ENCODE measurements at places on chromosomes 12 and 14.
A peak's percentile ranks its signal among the peaks of the same experiment; 100 is the strongest.

GRCh38 chr12:26801486-26801885 lies 31.5 kb downstream of the ITPR2 start:
- DNase-seq = no peak

GRCh38 chr14:96797582-96798349 lies 584 bp downstream of the VRK1 start:
- peak; percentile 42 for DNase-seq

GRCh38 chr14:77303417-77304156 lies 17.1 kb downstream of the POMT2 start:
- no peak for DNase-seq

DNA sequence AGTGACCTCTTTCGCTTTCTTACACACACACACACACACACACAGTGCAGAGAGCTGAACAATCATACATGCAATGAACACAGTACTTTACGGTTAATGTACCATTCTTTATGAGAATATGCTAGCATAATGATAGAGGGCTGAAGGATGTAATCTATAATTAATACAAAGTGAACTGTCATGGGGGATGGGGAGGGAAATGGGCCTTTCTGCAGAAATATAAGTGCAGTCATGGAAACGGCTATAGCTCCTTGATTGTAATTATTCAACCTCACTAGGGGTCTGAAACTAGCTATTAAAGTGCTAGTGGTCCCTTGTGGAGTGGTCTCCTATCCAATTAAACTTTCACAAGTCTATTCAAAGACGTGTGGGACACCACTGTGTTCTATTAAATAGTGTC lies 443.2 kb upstream of the FOXG1 start:
- DNase-seq = no peak

DNA sequence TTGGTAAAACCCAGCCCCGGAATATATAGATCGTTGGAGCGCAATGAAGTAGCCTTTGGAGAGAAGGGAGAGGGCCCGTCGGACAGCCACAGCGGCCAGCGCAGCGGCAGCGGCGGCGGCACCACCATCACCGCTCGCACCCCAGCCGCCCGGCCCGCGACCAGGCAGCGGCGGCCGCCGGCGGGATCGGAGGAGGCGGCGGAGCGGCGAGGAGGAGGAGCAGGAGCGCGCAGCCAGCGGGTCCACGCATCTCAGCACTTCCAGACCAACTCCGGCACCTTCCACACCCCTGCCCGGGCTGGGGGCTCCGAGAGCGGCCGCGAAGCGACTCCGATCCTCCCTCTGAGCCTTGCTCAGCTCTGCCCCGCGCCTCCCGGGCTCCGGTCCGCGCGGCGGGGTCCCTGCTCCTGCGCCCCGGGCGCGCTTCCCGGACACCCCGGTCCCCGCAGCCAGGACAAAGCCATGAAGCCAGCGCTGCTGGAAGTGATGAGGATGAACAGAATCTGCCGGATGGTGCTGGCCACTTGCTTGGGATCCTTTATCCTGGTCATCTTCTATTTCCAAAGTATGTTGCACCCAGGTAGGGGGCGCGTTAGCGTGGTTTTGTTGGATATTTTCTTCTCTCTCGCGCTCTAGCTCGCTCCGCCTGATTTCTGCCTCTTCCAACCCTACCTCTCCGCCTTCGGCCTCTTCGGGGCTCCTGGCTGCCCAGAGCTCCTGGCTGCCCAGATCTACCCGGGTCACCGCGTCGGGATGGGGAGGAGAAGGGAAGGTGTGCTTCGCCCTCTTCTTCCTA lies 400 bp downstream of the CHST11 start:
- peak; percentile 43 for DNase-seq

DNA sequence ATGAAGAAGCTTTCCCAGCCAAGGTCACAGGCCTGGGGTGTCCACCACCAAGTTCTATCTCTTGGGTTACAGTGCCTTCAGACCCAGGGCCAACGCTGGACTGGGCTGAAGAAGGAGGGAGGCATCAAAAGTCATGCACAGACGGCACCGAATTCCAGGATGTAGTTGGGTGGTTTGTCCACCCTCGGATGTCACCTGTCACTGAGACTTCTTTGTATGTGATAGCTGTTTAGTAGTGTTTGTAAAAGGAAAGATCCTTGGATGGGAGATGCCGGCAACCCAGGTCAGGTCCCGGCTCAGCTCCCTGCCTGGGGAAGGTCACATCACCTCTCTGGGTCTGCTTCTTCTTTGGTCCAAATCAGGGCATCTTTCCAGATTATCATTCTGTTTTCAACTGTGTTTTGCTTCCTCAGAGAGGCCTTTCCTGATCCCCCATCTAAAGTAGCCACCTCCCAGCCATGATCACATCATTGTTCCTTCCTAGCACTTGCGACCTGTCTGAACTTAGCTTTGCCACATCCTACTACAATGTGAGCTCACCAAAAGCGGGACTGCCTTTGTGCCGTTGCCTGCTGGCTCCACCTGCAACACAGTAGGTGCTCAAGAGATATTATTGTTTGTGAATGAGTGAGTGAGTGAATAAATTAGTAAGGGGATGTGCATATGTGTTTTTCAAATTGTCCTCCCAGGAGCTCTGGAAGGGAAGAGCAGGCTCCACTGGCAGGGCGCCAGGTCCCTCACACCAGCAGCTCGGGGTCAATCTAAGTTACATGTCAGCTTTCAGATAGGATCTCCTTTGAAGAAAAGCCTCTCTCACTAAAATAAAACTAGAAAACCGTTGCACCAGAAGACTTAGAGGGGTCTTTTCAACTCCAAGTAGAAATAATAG lies 2.1 kb downstream of the TSPAN11 start:
- no peak for DNase-seq

DNA sequence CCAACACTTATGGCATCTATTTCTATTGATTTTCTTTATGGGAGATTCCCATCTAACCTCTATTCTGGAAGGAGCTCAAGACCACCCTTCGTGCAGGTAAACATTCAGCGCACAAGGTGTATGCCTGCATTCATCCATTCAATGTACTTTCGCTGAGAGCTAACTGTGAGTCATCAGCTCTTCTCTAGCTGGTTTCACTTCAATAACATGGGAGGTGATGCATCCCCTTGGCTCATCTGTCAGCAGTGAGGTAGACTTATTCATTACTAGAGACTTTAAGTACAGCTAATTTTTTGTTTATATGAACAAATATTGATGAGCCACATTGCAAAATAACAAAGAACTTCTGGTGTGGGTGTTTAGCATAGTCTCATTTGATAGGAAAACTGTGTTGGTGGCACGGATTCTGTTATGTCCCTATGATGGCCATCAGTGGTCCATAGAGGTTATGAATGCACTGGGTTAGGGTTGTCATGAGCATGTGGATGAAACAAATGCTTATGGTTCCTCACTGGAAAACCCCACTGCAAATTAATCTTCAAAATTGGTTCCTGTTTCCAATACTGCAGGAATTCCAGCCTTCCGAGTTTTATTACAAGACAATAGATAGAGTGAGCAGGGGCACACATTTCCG lies 1151.0 kb downstream of the BCL11B start:
- no peak for DNase-seq

DNA sequence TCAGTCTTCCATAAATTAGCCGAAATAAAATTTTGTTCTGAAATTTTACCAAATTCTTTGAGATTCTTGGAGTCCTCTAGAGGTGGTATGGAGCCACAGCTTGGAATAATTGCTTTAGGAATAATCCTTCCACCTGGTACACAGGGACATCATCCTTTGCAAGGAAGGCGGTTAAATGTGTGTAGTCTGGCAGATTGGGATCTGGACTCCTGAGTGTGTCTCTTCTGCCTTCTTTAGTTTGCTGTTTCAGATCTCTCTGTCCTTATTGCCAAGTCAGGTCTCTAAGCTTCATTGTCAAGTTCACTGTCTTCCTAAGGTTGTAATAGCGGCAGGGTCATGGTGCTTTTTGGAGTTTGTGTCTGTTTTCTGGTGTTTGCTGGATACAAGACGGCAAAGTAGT lies 393.9 kb upstream of the RGS6 start:
- DNase-seq = peak; percentile 33

GRCh38 chr14:69246331-69246730 lies 13.6 kb upstream of the GALNT16 start:
- DNase-seq = peak; percentile 65

- no peak for DNase-seq
Measured at GRCh38 chr12:28350502-28350901, 160.2 kb downstream of the CCDC91 start.

DNA sequence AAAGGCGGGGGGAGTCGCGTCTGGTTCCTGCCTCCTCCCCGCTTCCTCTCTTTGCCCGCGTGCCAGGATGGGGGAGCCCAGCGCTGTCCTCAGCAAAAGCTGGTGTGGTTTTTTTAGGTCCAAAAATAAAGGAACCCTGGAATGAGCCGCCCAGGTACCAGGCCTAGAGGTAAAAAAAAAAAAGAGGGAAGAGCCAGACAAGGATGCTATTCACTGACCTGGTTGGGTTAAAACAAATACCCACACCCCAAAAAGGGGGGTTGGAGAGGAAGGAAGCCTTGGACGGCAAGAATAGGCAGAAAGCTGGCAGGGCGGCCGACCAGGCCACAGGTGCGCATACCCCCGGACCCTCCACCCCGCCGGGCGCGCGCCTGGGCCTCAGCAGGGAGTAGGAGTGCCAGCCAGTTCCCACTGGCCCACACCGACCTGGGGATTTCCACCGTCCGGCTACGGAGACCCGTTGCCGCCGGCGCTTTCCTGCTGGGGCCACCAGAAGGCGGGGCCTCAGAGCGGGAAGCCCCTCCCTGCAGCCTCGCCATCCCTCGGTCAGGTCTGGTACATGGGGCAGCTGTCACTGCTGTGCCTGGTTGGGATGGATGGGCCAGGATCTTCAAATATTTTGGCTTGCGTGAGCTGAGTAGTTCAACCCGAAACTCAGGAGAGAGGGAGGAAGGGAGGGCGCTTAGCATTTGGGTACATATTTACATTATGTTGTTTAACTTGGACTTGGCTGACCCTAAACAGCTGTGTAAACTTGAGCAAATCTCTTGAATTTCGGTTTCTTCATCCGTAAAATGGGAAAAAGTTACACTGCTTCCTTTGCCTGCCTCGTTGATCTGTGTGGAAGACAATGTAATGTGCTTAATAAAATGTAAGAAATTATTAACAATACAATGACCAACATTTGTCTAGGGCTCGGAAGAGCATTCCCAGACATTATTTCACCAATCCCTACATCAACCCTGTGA lies 5.4 kb upstream of the IRF2BPL start:
- DNase-seq = peak; percentile 89

GRCh38 chr14:21802441-21802840 lies 128.8 kb upstream of the OR4E1 start:
- DNase-seq = no peak

DNA sequence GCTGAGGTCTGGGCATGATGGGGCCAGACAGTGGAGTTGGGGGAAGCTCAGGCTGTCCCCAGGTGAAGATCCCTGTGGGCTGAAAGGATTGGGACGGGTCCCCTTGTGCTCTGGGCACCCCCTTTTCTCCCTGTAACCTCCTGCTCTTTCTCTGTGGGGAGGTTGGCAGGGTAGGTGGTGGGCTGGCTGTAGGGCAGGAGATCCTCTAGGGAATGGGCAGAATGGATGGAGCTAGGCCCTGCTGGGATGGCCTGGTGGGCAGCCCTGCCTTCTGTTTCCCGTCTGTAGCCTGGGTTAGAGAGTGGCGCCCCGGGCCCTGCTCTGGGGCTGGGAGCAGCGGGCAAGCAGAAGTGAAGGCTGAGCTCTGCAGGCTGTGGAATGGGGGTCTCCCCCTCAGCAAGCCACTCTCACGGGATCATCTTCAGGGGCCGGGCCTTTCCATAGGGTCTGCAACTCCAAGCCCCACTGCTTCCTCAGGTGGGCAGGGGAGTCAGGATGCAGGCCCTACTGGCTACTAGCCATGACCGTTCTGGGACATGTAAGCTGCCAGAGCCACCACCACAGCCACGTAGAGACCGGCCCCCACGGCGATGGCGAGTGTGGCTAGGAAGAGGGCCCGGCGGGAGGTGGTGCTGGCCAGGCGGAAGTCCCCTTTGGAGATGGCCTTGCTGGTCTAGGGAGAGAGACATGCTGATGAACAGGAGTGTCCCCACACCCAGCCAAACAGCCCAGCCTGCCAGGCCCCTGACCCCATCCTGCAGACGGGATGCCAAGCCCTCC lies 18.8 kb downstream of the SYNDIG1L start:
- DNase-seq = no peak

DNA sequence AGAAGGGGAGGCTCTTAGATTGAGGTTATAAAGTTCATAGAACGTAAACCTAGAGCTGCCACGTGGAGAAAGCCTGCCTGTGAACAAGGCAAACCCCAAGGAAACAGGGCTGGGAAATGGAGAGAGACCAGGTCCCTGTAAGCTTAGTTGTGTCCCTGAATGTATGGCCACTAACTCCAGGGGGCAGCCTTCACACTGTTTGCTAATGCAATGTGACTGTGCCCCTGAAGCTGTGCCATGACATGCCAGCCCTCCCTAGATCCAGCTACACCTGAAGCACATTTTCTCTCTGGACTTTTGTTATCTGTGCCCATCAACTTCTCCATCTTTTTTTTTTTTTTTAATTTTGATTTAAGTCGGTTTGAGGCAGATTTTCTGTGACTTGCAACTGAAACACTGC lies 60.6 kb upstream of the TMCC3 start:
- no peak for DNase-seq
